Sciatic nerve (tissue), 2 donors: ENCODE measurements at places on chromosomes 13 and 19.

- no peak for DNase-seq
Observed at GRCh38 chr13:26225896-26226617, 3.9 kb upstream of the RNF6 start.

GRCh38 chr19:14450168-14450874, 17.2 kb downstream of the PKN1 start:
- DNase-seq, result no peak

DNA sequence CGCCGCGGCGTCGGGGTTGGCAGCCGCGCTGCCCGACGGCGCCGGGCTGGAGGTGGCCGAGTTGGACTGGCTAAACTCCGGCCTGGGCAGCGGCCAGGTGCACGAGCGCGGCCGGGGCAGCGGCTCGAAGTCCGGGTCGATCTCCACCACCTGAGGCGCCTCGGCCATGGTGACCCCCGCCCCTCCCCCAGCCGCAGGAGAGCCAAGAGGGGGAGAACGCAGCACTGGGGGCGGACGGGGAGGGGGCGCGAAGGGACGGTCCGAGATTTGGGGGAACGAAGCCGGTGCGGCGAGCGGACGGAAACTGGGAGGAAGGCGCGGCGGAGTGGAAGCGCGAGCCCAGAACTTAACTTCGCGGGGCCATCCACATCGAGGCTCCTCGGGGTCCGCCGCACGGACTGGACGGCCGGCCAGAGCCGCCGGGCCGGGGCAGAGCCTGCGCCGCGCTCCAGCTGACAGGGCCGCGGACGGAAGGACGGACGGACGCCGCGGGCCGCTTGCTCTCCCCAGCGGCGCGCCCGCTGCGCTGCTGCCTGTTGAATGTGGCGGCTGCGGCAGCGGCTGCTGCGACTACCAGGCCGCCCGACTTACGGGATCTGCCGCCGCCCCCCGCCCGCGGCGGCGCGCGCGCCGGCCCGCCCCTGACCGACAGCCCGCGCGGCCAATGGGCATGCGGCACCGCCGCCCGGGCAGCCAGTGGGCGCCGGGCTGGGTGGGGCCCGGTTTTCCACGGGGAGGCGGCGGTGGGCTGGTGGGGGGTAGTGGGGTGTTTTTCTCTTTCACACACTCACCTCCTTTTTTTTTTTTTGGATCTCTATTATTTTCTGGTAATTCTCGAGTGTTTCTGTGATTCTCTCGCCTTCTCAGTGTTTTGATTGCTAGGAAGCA, at the start of gene FOXO1:
Gene FOXO1 (minus strand): TSS at position 597 of the 888 bp plus-strand sequence. CDS start 429 bp downstream, at position 168.
- DNase-seq, result peak; percentile 94

- no peak for DNase-seq
Observed at GRCh38 chr13:27252467-27252866, 1.1 kb downstream of the RPL21 start.

- DNase-seq, result no peak
Observed at GRCh38 chr13:33490461-33491327, 205.1 kb upstream of the STARD13 start.

GRCh38 chr13:89315287-89315686, 1644.1 kb downstream of the SLITRK5 start:
- no peak for DNase-seq

DNA sequence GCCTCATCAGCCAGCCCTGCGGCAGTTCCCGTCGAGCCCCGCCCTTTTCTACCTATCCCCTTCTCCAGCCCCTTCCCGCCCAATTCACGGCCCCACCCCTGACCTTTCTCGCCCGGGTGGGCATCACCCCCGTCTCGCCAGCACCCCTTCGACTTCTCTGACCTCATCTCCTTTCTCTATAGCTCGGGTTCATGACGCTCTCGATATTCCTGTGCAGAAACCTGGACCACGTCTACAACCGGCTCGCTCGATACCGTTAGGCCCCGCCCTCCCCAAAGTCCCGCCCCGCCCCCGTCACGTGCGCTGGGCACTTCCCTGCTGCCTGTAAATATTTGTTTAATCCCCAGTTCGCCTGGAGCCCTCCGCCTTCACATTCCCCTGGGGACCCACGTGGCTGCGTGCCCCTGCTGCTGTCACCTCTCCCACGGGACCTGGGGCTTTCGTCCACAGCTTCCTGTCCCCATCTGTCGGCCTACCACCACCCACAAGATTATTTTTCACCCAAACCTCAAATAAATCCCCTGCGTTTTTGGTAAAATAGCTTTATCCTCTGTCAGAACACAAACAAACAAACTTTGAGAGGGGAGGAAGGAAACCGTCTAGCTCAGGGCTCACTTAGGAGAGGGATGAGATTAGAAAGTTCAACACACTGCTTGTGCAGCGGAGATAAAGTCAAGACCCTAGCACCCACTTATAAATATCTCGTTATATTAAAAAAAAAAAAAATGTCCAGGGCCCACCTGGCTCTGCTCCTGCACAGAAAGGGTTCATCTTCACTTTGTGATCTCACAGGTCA, 5.1 kb downstream of the CD37 start:
- DNase-seq, result peak; percentile 83
